Activated naive CD4-positive, alpha-beta T cell treated with anti-CD3 and anti-CD28 coated beads, Interleukin-2, amount 10 ng/mL, durations not matched to agents 7 days and 5 days (primary cell): ENCODE measurements at places on chromosomes 2 and 18.

GRCh38 chr2:54419388-54419787, 36.7 kb upstream of the SPTBN1 start:
- DNase-seq = no peak
- peaks cover 3% of the 10 kb centered on the region for H3K36me3 ChIP-seq
- H3K4me3 ChIP-seq = no peak overlapping the region
- H3K4me1 ChIP-seq = peaks cover 18% of the 10 kb centered on the region
- H3K27me3 ChIP-seq = peaks cover 12% of the 10 kb centered on the region
- H3K27ac ChIP-seq = no peak overlapping the region

DNA sequence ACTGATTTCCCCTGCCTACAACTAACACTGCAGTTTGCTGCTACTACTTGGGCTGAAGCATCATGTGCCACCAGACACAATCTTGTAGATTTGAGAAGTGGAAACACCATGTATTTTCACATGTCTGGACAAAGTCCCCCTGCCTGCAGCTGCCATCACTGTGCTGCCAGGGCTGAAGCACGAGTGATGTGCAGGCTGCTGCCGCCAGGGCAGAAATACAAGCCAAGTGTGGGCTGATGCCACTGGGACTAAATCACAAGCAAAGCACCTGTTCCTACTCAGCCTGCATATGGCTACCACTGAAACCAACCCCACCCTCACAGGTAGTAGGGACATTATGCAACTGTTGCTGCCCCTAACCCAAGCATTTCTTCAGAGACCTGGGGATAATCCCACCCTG, 179.5 kb upstream of the SLC35G4 start:
- no peak overlapping the region for H3K4me3 ChIP-seq
- H3K36me3 ChIP-seq = no peaks in the 10 kb centered on the region
- no peaks in the 10 kb centered on the region for H3K27me3 ChIP-seq
- DNase-seq = no peak

DNA sequence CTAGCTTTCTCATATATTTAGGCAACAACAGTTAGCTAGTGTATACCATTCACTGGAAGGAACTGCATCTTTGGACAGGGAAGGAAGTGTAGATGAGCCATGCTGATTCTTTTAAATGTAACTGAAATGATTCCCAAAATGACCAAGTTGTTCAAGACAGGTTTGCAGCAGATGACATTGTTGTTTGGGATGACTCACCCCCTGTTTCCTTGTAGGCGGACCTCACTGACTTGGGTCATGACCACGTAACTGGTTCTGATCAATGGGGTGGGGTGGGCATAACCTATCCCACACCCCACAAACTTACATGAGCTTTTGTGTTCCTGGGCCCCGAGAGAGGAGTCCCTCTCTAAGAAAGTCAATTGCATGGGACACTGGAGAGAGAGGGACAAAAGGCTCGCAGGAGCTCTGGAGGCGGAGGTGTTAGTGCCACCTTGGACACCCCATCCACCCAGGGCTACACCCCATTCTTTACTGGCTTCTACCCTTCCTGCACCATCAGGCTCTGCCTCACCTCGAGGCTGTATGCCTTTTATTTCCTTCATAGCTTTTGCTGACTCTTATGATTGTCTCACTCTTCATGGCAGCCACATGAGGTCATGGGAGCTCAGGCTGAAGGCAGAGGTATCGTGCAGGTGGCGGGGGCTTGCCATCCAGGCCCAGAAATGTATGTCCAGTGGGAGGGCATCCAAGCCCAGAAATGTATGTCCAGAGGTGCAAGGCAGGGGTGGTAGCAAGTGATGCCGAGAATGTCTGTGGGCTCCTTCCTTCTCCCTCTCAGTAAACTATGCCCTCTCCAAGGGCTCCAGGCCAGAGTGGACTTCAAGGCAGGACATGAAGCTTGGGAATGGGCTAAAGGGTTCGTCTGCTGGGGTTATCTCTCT, 108.0 kb downstream of the TWIST2 start:
- no peaks in the 10 kb centered on the region for H3K4me1 ChIP-seq
- DNase-seq = no peak
- H3K27ac ChIP-seq = no peak overlapping the region
- H3K36me3 ChIP-seq = no peaks in the 10 kb centered on the region
- no peak overlapping the region for H3K4me3 ChIP-seq
- peaks cover 33% of the 10 kb centered on the region for H3K27me3 ChIP-seq

GRCh38 chr18:61893309-61893970, 633 bp upstream of the RNF152 start:
- peaks cover 18% of the 10 kb centered on the region for H3K4me1 ChIP-seq
- H3K27me3 ChIP-seq = peaks cover 79% of the 10 kb centered on the region
- H3K36me3 ChIP-seq = no peaks in the 10 kb centered on the region
- no peak overlapping the region for H3K27ac ChIP-seq

DNA sequence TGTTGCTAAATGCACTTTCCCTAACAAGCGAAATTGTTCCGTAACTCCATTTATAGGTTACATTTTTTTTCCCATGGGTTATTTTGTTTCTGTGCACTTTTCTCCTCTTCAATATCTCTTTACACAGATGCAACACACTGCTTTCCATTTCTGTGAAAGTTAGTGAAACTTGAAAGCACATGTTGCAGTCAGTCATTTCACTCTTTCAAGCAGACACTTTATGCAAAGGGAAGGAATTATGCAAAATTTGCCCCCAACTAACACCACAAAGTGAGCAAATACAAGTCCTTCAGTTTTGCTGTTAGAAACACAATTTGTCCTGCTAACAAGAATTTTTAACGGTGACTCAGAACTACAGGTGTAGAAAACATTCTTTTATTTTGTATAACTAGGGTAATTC, 124.8 kb downstream of the PTH2R start:
- no peaks in the 10 kb centered on the region for H3K27me3 ChIP-seq
- no peaks in the 10 kb centered on the region for H3K4me1 ChIP-seq
- no peak for DNase-seq
- H3K36me3 ChIP-seq = no peaks in the 10 kb centered on the region
- no peak overlapping the region for H3K27ac ChIP-seq

DNA sequence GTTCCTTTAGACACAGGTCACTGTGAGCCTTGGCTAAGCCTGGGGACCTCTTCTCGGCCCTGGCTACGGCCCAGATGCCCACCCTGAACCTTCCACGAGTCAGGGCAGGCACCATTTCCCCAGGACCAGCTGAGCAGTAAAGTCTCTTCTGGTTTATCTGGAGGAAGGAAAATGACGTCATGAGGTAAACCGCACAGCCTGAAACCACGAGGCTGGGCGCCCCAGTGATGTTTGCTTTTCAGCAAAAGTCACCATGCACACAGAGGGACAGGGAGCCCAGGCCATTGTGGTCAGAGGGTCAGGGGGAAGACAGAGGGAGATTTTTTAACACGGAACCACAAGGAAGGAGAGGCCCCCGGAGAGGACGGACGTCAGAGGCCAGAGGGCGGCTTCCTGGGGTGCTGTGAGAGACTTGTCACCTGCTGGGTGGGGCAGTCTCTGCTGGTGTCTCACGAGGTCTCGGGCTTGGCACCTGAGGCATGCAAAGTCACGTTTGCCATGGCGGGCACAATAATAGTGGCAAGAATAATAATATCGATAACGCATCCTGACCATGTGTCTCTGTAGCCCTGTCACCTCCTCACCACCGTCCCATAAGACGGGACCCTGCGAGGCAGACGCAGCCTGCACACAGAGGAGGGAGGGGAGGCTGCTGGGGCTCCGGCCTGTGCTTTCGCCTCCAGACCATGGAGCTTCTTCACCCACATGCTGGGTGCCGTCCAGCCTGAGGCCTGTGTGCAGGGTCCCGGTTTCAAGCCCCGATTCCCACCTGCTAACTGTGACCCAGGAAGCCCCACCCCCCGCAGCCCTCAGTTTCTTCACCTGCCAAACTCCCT, 33.2 kb upstream of the FOSL2 start:
- peak overlapping the region; percentile 45 for H3K4me3 ChIP-seq
- H3K27ac ChIP-seq = peak overlapping the region; percentile 94
- peaks cover 71% of the 10 kb centered on the region for H3K27me3 ChIP-seq
- peak; percentile 90 for DNase-seq
- H3K4me1 ChIP-seq = peaks cover 83% of the 10 kb centered on the region

DNA sequence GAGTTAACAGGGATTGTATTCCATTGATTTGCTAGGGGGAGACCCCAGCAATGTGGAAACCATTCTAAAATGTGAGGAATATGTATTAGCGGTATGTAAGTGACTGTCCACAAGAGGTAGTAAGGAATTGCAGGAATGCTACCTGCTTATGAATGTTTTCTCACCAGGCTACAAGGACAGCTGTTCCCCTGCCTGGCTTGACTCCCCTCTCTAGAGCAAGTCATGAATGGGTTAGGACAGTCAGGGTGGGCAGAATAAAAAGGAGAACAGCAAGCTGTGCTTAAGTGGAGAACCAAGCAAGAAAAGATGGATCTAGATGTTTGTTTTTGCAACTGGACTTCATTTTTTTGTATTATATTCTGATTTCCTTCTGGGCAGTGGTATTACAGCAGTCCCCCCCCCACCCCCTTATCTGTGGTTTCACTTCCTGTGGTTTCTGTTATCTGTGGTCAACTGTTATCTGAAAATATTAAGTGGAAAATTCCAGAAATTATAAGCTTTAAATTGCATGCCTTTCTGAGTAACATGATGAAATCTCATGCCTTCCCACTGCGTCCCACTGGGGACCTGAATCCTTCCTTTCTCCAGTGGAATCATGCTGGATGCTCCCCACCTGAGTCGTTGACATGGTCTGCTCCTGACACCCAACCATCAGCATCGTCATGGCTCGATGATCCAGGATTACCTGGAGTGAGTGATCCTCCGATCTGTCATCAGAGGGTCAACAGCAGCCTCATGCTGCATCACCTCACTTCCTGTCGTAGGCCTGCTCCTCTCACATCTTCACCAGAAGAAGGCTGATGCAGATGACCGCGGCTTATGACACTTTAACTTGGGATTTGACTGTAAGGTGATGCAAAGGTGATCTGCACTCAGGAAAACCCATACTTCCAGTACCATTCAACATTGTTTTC, 52.2 kb downstream of the VAPA start:
- H3K36me3 ChIP-seq = no peaks in the 10 kb centered on the region
- H3K4me1 ChIP-seq = peaks cover 5% of the 10 kb centered on the region
- no peak overlapping the region for H3K4me3 ChIP-seq
- peaks cover 37% of the 10 kb centered on the region for H3K27me3 ChIP-seq
- DNase-seq = no peak

DNA sequence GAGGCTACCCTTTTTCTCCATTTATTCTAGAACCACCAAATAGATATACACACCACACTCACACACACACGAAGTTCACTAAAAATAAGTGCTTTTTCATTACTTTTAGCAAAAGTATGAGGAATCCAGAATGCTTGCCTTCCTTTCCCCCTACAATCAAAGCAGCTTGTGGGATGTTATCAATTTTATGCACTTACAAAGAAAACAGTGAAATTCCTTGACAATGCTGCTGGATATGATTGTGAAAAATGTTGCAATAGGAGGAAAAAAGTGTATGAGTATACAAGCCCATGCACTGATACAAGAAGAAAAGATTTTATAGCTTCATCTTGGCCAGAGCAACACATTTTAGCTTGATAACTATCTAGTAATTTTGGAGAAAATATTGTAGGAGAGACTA, 269.2 kb downstream of the XIRP2 start:
- H3K36me3 ChIP-seq = no peaks in the 10 kb centered on the region
- H3K27ac ChIP-seq = no peak overlapping the region
- H3K4me3 ChIP-seq = no peak overlapping the region
- DNase-seq = no peak

- no peak for DNase-seq
- peaks cover 65% of the 10 kb centered on the region for H3K4me1 ChIP-seq
- H3K27ac ChIP-seq = no peak overlapping the region
- no peaks in the 10 kb centered on the region for H3K27me3 ChIP-seq
- H3K4me3 ChIP-seq = no peak overlapping the region
These were observed 4.3 kb downstream of the KLF7 start for GRCh38 chr2:207161247-207162123.

- H3K27me3 ChIP-seq = no peaks in the 10 kb centered on the region
- no peaks in the 10 kb centered on the region for H3K4me1 ChIP-seq
- no peaks in the 10 kb centered on the region for H3K36me3 ChIP-seq
- DNase-seq = no peak
- H3K4me3 ChIP-seq = no peak overlapping the region
These were observed 290.2 kb downstream of the PRKCE start for GRCh38 chr2:45941531-45942236.

GRCh38 chr2:79131687-79132086, 11.4 kb downstream of the REG1A start:
- H3K36me3 ChIP-seq = no peaks in the 10 kb centered on the region
- H3K4me1 ChIP-seq = no peaks in the 10 kb centered on the region
- DNase-seq = no peak

DNA sequence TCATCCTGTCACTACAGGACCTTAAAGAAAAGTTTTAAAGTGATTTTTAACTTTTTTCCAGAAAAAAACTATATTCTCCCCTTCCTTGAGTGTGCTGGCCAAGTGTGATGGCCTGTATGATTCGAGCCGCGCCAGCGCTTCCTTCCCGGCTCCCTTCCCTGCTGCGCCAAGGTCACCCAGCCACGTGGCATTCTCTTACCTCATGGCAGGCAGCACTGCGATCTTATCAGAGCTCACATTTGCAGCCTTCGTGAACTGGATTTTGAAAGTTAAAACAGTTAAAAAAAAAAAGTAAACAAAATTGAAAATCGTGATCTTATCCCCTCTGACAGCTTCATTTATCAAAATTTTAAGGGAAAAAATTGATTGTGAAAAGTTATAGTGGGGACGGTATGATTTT, 279.8 kb downstream of the PTGR3 start:
- no peaks in the 10 kb centered on the region for H3K27me3 ChIP-seq
- H3K4me1 ChIP-seq = no peaks in the 10 kb centered on the region
- DNase-seq = no peak
- H3K4me3 ChIP-seq = no peak overlapping the region
- no peak overlapping the region for H3K27ac ChIP-seq

GRCh38 chr2:146477383-146477782, 1367.4 kb upstream of the ACVR2A start:
- no peaks in the 10 kb centered on the region for H3K36me3 ChIP-seq
- no peaks in the 10 kb centered on the region for H3K27me3 ChIP-seq

DNA sequence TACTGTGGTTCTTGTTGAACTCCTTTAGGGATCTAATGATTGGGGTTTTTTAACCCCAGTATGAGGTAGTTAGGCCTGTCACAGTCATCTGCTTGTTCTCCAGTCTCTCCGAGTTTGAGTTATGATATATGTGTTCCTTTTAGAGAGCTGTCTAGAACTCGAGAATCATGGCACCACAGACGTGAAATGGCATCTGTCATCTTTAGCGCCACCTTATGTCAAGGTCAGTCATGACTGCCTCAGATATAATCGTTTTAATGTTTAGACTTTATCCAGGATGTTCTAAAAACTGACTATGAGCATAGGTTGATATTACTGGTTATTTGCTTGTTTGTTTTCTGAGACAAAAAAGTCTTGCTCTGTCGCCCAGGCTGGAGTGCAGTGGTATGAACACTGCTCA, 112.2 kb downstream of the CEP192 start:
- DNase-seq = no peak
- peaks cover 4% of the 10 kb centered on the region for H3K4me1 ChIP-seq
- no peak overlapping the region for H3K27ac ChIP-seq
- no peaks in the 10 kb centered on the region for H3K27me3 ChIP-seq
- no peak overlapping the region for H3K4me3 ChIP-seq
